ENCODE measurements at places on chromosomes 6 and 20.

DNA sequence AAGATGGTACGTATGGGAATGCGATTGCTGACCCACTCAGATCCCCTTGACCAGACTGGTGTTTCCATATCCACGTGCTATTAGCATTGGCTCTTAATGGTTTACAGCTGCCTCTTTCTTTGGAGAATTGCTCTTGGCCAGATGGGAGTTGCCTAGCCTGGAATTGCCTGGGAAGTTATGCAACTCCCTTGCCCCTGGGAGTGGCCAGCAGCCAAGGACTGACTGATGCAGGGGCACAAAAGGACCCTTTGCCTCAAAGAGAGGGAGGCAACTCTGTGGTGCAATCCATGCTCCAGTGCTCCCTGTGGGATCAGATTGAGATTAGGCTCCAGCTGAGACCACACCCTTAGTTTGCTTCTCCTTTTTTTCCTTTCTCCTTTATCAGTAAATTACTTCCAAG is 203.5 kb upstream of the JAG1 start:
- H3K4me3 ChIP-seq = no peak overlapping the region
- H3K27me3 ChIP-seq = no peaks in the 10 kb centered on the region
- H3K4me1 ChIP-seq = peaks cover 16% of the 10 kb centered on the region
- no peak overlapping the region for H3K27ac ChIP-seq
- no peaks in the 10 kb centered on the region for H3K36me3 ChIP-seq

- peak overlapping the region; percentile 70 for H3K4me3 ChIP-seq
- no peaks in the 10 kb centered on the region for H3K27me3 ChIP-seq
- peaks cover 20% of the 10 kb centered on the region for H3K4me1 ChIP-seq
Measured at GRCh38 chr6:32894085-32895005, 40.4 kb downstream of the PSMB9 start.

DNA sequence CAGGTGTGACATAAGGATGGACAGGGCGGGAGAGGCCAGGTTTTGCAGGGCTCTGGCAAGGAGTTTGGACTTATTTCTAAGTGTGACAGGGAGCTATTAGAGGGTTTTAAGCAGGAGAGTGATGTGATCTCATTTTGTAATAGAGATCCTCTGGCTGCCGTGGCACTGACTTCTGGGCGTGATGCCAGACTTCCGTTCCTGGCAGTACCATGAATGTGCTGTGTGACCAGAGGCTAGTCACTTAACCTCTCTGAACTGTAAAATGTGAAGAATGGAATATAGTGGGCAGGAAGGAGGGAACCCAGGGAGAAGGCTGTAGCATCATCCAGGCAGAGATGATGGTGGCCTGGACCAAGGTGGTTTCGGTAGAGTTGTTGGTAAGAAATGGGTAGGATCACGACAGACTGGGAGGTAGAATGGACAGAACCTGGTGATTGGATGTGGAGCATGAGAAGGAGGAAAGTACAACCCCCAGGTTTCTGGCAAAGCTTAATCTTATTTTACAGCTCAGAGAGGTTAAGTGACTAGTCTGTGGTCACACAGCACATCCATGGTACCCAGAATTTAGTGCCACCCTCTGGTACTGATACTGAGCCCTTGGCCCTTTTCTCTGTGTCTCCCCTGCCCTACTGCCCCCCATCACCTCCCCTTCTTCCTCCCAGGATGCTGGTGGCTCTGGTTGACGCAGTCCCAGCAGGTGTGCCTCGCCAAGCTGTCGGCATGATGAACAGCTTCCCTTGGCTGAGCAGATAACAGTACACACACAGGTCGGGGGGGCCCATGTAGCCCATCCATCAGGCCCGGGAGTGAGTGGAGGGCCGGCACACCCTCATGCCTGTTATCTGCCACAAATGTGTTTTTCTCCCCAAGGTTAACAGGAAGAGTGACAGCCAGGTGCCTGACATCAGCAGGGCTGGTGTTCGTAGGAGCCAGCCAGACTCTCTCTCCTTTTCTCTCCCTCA is 52.9 kb upstream of the CTNNBL1 start:
- no peak for DNase-seq
- no peak overlapping the region for H3K27ac ChIP-seq
- H3K27me3 ChIP-seq = peaks cover 64% of the 10 kb centered on the region
- no peaks in the 10 kb centered on the region for H3K36me3 ChIP-seq

DNA sequence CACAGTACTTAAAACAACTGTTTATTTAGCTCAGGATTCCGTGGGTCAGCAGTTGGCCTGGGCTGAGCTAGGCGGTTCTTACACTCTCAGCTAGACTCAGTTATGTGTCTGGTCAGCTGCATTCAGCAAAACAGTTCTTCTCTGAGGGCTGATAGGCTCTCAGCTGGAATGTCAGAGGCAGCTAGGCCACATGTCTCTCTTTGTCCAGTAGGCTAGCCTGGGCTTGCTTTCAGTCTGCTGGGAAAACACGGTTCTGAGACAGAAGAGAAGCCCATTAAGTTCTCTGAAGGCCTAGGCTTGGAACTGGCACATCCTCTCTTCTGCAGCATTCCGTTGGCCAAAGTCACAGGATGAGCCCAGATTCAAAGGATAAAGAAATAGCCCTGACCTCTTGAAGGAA is 65.6 kb downstream of the TULP4 start:
- no peak for DNase-seq
- H3K4me1 ChIP-seq = peaks cover 7% of the 10 kb centered on the region
- no peaks in the 10 kb centered on the region for H3K27me3 ChIP-seq
- no peak overlapping the region for H3K27ac ChIP-seq
- H3K4me3 ChIP-seq = no peak overlapping the region

DNA sequence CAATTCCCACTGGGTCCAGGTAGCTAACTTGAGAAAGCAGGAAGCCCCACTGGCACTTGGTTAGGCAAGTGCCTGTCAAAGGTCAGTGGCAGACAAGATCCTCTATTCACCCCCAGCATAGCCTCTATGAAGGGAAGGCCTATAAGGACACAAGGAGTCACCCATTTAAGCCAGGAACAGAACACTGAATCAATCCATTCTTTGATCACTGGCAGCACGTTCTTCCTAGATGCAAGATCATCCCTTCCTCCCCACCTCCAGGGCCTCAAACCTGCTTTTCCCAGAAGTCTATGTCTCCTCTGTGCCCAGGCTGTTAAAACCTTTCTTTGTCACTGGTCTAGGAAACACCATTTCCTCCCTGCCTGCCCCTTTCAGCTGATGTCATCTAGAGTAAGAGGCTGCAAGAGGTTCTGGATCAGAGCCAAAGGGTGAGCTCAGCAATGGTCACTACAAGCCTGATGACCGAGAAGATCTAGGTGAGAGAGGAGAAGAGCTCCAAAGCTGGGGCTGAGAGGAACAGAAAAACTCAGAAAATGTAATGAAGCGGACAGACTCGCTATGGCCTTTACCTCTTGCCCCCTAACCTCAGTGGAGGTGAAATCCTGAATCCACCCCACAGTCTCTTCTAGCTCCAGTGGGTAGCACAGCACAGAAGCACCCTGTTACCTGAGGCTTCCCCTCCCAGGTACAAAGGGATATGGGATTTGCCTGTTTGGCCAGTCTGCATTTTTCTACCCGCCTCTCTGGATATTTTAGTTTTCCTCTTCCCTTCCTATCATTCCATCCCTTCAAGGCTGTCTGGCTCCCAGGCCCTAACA is 1.8 kb downstream of the GTPBP2 start:
- no peak overlapping the region for H3K4me3 ChIP-seq
- peaks cover 41% of the 10 kb centered on the region for H3K36me3 ChIP-seq
- no peaks in the 10 kb centered on the region for H3K27me3 ChIP-seq
- H3K4me1 ChIP-seq = peaks cover 26% of the 10 kb centered on the region
- peak overlapping the region; percentile 3 for H3K27ac ChIP-seq

DNA sequence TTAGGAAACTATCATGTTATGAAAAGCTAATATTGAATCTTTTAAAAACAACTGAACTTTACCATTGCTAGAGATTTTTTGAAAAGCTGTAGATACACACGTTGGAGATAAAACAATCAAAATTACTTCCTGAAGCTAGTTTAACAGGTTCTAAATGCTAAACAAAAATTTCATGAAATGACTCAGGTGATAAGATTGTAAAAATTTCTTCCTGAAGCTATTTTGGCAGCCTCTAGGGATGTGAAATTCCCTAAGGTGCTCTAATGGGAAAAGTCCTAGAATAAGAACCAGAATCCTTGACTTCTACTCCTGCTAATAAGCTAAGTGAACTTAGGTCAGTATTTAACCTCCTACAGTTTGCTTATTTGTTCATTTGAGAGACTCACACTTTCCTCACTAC is 8.5 kb downstream of the GCM2 start:
- no peaks in the 10 kb centered on the region for H3K4me1 ChIP-seq
- no peaks in the 10 kb centered on the region for H3K36me3 ChIP-seq
- no peaks in the 10 kb centered on the region for H3K27me3 ChIP-seq
- DNase-seq = no peak
- no peak overlapping the region for H3K4me3 ChIP-seq
- no peak overlapping the region for H3K27ac ChIP-seq

GRCh38 chr6:120493505-120493904 is 840.8 kb downstream of the TBC1D32 start:
- no peaks in the 10 kb centered on the region for H3K27me3 ChIP-seq
- H3K4me1 ChIP-seq = no peaks in the 10 kb centered on the region
- H3K36me3 ChIP-seq = no peaks in the 10 kb centered on the region
- DNase-seq = no peak

DNA sequence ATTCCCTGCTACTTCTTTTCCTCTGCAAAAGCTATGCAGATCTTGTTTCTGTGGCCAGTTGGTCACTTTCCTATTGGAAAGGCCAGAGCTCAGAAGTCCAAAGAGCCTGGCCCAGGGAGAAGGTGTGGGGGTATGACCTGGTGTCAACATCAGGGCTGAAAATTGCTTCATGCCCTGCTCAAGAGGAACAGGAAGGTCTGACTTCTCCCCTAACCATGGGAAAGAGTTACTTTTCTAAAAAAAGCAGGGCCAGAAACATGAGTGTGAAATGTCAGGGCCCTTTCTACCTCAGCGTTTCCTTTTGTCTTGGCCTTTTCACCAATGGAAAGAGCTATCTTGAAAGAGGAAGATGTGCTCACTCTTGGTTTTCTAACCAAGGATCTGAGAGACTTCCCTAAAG is 117.4 kb downstream of the MAFB start:
- no peaks in the 10 kb centered on the region for H3K4me1 ChIP-seq
- H3K36me3 ChIP-seq = no peaks in the 10 kb centered on the region
- no peaks in the 10 kb centered on the region for H3K27me3 ChIP-seq

DNA sequence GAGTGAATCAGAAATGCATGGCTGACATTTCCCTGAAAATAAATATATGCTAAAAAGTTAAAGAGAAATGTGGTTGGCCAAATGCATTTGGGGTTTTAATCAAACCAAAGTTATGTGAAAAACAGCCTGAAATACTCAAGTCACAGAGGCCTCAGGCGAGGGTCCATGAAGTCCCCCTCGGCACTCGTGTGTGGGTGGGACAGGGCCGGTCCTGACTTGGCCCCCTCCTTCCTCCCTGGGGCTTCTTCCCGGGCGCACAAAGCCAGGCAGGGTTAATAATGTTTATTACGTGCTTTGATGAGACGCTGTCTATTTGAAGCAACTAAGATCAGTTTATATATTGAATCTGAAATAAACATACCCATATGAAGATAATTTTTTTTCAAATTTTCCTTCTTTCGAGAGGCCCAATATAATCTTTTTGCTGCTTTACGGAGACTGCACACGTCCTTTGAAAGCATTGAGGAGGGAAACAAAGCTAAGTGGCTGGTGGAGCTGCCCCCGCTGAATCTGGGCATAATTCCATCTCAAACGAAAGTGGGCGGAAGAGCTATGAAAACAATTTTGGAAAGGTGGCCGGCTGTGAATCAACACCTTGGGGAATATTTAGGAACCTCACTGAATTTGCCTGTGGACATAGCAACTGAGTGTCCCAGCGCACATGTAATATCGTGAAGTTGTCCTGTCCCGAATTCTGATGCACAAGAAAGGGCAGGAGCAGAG is 55.8 kb upstream of the SMOC2 start:
- peaks cover 16% of the 10 kb centered on the region for H3K4me1 ChIP-seq
- H3K4me3 ChIP-seq = no peak overlapping the region
- DNase-seq = no peak
- H3K27ac ChIP-seq = no peak overlapping the region
- H3K36me3 ChIP-seq = no peaks in the 10 kb centered on the region
- peaks cover under 1% of the 10 kb centered on the region for H3K27me3 ChIP-seq

GRCh38 chr20:2093883-2094282 is 7.7 kb upstream of the STK35 start:
- H3K27me3 ChIP-seq = peaks cover 50% of the 10 kb centered on the region
- no peak overlapping the region for H3K27ac ChIP-seq
- H3K4me1 ChIP-seq = no peaks in the 10 kb centered on the region

GRCh38 chr20:3045042-3045815 is 623 bp upstream of the MRPS26 start:
- peak overlapping the region; percentile 60 for H3K4me3 ChIP-seq
- peaks cover 24% of the 10 kb centered on the region for H3K4me1 ChIP-seq
- H3K36me3 ChIP-seq = peaks cover 31% of the 10 kb centered on the region
- no peaks in the 10 kb centered on the region for H3K27me3 ChIP-seq
- H3K27ac ChIP-seq = peak overlapping the region; percentile 83
- peak; percentile 90 for DNase-seq

- no peaks in the 10 kb centered on the region for H3K36me3 ChIP-seq
- H3K4me1 ChIP-seq = peaks cover 5% of the 10 kb centered on the region
- H3K27ac ChIP-seq = no peak within 1 kb of the TSS
Measured at GRCh38 chr6:146598772-146599405, at the start of gene ADGB. ADGB (plus strand) TSS chr6:146598972; CDS start chr6:146599041, 69 bp downstream.

DNA sequence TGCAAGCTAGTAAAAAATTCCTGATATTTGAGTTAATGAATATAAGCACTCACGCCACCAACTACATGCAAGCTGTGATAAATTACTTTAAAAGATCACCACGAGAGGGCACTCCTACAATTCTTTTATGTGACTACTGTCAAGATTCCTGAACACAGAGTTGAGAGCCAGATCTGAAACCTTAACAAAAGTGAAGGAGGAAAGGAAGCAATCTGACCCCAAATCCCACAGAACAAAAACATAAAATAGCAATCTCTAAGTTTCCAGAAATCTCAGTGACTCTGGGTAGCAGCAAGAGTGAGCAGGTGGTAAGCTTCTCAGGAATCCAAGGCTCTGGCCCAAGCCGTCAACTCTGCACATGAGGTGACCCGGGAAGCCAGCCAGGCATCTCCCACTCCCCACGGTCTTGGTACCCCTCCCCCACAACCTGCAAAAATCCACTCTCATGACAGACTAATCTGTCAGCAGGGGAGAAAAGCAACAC is 55.1 kb downstream of the STAU1 start:
- H3K4me3 ChIP-seq = no peak overlapping the region
- no peak for DNase-seq
- no peak overlapping the region for H3K27ac ChIP-seq
- H3K36me3 ChIP-seq = peaks cover 48% of the 10 kb centered on the region
- no peaks in the 10 kb centered on the region for H3K27me3 ChIP-seq

- H3K4me3 ChIP-seq = no peak overlapping the region
- H3K27me3 ChIP-seq = no peaks in the 10 kb centered on the region
- H3K36me3 ChIP-seq = no peaks in the 10 kb centered on the region
Measured at GRCh38 chr20:49361862-49362660, 84.2 kb upstream of the ZNFX1 start.

DNA sequence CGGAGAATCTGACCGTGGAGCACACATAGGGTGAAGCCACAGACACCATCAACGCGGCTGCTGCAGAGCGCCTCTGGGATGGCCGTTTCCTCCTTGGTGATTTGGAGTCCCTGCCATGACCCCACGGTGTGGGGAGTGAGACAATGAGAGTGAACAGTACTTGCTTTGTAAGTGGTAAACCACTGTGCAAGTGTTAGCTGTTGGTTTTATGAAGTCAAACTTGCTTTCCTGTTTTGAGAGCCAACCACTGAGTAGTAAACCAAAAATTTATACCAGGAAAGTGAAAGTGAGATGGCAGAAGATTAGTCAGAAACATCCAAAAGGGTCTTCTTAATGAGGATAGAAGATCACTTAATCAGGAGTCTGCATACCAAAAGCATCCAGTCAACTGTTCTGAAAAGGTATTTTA is 160.7 kb downstream of the FOXC1 start:
- H3K36me3 ChIP-seq = no peaks in the 10 kb centered on the region
- DNase-seq = no peak
- no peak overlapping the region for H3K27ac ChIP-seq
- peaks cover 13% of the 10 kb centered on the region for H3K4me1 ChIP-seq
- no peaks in the 10 kb centered on the region for H3K27me3 ChIP-seq

Data from suprapubic skin (tissue), 4 donors.